ENCODE measurements at places on chromosomes 5 and 9.

DNA sequence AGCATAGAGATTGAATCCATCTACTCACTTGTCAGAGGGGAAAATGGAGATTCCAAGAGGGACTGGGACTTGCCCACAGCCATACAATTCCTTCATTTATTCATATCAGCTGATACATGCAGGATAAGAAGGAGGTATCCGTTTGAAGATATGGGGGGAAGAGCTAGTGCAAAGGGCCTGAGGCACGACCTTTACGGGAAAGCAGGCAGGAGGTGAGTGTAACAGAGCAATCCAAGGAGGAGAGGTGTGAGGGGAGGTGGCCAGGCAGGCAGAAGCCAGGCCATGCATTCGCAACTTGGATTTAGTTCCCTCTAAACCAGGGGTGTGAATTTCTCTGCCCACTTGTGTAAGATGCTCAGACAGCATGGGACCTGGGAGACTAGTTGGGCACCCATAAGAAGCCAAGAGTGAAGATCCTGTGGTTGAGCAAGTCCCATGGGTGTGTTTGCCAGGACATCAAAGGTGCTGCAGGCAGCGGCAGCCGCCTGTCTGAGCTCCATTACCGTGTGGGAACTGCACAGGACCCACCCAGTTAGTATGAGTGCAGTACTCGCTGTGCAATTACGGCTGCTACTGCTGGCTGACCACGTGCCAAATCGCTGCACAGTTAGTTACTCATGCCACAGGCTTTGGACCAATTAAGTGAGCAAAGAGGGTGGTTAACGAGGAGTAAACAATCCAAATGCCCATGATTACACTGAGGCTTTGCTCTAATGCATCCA is 31.4 kb upstream of the FAT2 start:
- no peak for DNase-seq

DNA sequence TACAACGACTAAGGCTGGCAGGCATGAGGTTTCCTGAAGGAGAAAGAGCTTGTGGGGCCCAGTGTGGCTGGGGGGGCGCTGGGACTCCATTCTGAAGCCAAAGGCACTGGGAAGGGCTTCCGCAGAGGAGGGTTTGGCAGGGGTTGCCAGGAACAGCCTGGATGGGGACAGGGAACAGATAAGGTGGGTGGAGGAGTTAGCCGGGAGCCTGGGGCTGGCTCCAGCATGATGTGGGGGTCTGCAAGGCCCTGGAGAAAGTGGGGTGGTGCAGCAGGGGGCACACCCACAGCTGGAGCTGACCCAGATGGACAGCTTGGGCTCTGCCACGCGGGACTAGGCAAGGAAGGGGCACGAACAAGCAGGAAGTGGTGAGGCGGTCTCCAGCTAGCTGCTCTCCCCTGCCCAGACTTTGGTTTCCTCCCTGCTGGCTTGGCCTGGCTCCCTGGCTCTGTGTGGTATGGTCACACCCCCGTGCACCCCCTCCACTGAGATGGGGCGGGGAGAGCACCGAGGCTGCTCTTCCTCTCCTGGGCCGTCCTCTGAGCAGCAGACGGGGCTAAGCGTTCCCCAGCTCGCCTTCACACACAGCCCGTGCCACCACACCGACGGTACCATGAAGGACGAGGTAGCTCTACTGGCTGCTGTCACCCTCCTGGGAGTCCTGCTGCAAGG is at the start of gene LTC4S:
TSS of gene LTC4S (plus strand) at position 519 of the 672 bp plus-strand sequence. CDS start at position 614, 95 bp downstream.
- no peak for DNase-seq

- no peak for DNase-seq
Measured at GRCh38 chr9:95645579-95645978, 128.8 kb upstream of the PTCH1 start.

DNA sequence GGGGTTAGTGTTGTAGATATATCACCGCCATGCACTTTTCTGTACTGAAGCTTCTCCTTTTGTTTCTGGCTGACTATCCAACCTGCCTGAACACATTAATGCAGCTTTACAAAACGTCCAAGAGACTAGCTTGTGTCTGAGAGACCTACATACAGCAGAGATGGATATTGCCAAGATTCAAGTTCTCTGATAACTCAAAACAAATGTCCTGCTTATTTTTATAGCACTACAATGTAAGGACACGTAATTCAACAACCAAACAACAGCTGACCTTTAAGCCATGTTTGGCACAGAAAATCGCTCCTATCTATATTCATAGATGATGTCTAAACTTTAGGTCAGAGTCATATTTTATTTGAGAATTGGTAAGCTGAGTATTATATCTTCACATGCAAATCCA is 76.2 kb upstream of the NTRK2 start:
- DNase-seq: no peak

GRCh38 chr5:139897342-139897741 is 101.7 kb downstream of the PSD2 start:
- DNase-seq: no peak

GRCh38 chr5:132883261-132883834 is 9.9 kb downstream of the LEAP2 start:
- no peak for DNase-seq

- no peak for DNase-seq
Measured at GRCh38 chr5:1298723-1299510, 4.0 kb upstream of the TERT start.

DNA sequence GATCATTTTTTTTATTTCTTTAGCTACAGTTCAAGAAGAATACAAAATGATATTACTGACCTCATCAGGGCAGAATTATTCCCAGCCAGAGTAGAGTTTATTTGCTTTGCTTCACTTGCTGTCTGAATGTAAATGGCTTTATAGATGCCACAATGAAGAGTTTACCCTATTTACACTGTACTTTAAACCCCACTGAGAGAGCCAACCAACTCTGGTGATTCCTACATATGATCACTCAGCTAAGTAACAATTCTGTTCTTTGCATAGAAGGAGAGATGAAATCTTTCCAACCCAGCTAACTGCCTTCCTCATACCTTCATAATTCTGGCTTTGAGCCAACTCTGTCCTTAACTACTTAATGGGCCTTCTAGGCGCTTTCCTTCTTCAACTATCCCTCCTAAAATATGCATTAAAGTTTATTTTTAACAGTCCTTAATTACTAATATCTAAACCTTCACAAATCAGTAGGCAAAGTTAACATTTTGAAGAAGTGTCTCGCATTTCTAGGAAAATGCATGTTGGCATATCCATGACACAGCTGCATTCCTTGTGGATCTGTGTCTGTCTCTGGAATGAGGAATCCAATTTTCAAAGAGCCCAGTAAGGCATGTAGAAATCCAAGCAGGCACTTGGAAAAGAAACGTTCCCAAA is 284.8 kb upstream of the GRAMD2B start:
- DNase-seq: no peak

Measured in activated CD4-positive, CD25-positive, alpha-beta regulatory T cell (primary cell).